ENCODE measurements at places on chromosomes 16 and 17.

DNA sequence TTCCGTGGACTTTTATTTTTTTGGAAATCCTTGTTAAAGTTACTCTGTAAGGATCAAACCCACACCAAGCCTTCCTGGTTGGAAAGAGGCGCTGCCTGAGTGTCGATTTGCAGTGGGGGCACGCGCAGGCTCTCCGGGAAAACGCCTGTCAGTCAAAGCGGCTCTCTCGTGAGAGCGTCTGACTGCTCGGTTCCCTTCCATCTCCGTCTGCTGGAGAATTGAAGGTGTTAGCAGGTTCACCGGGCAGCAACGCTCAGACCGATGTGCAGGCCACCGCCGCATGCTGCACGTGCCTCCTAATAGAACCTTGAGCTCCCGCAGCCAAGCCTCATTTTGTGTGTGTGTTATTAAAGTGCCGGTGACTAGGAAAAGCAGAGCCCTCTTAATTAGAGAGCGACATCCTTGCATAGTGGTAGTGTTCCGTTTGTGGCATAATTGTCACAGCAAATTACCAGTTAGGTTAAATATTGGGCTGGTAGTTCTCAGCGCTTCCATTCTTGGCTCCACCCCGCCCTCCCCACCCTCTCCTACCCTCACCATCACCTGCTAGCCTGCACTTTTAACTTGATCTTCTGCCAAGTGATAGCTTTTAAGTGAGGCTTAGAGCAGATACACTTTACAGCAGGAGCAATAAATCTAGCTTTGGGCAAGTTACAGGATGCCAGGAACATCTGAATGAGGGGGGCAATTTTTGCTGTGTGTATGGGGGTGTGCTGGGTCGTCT, 75.5 kb downstream of the RPA1 start:
- DNase-seq, result no peak

DNA sequence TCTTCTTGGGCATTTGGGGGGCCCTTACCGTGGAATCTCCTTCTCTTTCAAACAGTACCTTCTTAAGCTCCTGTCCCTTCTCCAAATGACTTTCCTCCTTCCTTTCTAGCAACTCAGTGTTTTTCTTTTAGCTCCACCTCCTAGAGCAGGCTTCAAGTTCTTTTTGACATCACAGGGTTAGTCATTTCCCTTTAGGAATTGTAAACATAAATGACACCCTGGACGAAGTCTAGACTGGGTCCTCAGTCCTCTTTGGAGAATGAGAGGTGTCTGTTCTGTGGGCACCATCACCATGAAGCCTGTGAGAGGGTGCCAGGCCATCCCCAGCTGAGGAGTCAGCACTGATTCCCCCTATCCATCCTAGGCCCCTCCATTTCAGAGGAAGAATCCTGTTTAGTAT, 94.7 kb downstream of the SALL1 start:
- DNase-seq, result no peak

- DNase-seq, result no peak
Observed at GRCh38 chr16:56886826-56887225, 21.8 kb downstream of the SLC12A3 start.

- DNase-seq, result no peak
Observed at GRCh38 chr17:1060991-1061390, 64.1 kb downstream of the TIMM22 start.

GRCh38 chr17:17076066-17076465, 33.8 kb downstream of the MPRIP start:
- no peak for DNase-seq
